ENCODE measurements at places on chromosomes 1 and 21.

- no peak for DNase-seq
These were observed 37.0 kb downstream of the VTCN1 start for GRCh38 chr1:117173691-117174090.

DNA sequence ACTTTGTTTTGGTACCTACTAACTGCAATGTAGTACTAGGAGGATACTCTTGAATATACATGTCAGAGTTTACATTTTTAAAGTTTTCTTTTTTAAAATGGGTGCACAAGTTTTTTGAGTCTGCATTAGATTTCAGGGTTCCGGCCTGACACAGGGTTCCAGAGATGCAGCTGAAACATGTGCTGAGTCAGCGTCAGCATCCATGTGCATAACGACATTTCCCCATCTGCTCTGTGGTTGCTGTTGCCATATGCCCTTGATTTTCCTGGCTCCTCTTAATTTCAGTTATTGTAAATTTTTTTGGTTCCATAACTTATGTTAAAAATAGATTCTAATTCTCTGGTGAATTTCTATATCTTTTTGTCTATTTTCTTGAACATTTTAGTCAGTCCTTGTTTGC lies 12.3 kb upstream of the METTL13 start:
- no peak for DNase-seq

- DNase-seq, result no peak
These were observed 33.5 kb upstream of the LAPTM5 start for GRCh38 chr1:30790850-30791778.

DNA sequence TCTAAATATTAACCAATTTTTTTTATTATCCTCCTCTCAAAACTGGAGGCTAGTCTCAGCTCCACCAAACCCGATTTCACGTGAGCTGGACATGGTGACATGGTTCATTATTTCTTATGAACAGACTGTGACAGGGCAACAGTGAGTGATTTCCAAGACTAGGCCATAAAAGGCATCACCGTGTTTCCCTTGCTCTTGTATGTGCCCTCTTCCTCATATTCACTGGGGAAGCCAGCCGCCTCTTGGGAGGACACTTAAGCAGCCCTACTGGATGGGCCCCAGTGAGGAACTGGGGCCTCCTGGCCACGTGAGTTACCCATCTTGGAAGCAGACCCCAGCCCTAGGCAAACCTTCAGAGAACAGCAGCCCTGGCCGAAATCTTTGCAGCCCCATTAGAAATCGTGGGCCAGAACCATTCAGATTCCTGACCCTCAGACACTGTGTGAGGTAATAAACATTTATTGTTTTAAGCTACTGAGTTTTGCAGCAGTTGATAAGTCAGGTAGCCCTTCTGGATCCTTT lies 105.0 kb downstream of the GALNT2 start:
- no peak for DNase-seq

DNA sequence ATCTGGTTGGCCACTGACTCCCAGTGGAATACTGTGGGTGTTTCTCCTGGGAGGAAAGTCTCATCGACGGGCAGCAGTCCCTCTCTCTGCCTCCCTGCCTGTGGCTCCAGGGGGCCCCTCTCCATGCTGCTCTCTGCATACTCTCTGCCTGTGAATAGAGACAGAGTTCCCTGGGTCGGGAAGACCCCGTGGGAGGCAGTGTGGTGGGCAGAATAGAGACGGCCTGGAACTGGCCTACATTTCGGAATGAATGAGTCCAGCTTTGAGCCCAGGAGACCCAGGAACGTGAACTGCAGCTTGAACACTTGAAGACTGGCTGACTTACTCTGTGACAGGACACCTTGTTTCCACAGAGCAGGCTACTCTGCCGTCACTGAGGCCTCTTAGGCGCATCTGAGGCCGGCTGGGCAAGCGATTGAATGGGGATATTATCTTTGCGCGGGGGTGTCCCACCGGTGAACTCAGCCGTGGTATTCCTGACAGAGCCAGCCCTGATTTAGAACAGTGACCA lies 64.0 kb downstream of the KIF21B start:
- DNase-seq, result no peak

DNA sequence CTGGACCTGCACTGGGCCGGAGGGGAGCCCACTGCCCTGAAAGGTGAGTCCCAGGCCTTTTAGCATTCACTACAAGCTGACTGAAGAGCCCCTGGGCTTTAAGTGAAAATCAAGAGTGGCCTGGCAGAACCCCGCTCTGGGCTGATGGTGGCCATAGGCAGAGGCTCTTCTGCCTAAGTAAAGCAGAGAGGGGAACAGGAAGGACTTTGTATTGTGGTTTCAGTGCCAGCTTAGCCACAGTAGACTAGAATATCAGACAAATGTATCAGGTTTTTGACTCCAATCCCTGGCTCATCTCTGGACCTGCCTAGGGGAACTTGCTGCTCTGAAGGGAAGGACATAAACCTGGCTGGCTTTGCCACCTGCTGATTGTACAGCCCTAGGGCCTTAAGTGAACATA lies 10.2 kb upstream of the HENMT1 start:
- no peak for DNase-seq

- peak; percentile 3 for DNase-seq
These were observed 255.8 kb upstream of the CACYBP start for GRCh38 chr1:174743654-174744561.

- no peak for DNase-seq
These were observed 143.1 kb downstream of the S1PR1 start for GRCh38 chr1:101379950-101380349.

DNA sequence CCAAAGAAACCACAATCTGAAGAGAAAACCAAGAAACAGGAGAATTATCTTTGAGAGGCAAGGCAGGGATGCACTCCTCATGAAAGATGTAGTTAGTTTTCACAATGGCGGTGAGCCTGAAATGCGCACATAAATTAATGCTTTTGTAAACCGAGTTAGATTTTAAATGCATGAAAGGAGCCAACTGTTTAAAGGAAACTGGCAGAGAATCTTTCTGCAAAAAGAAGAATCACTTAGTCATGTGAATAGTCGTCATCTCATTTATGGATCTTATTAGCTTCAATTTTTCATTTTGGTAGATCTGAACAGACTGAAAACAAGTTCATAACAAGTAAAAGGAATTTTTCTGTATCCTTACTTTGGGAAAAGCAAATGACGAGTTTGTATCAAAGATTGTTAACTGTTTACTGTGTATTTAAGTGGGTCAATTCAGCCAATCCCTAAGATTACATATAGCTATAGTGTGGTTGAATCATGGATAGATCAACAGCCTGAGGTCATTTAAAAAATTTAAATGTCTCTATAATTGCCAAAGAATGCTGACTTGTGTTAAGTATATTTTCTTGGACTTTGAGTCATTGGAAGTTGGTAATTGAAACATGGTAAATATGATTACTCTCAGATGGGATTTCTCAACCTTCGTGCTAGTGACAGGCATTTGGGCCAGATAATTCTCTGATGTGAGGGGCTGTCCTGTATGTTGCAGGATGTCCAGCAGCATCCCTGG lies 226.6 kb upstream of the KAZN start:
- no peak for DNase-seq

- no peak for DNase-seq
These were observed 23.2 kb downstream of the EDARADD start for GRCh38 chr1:236417336-236417735.

DNA sequence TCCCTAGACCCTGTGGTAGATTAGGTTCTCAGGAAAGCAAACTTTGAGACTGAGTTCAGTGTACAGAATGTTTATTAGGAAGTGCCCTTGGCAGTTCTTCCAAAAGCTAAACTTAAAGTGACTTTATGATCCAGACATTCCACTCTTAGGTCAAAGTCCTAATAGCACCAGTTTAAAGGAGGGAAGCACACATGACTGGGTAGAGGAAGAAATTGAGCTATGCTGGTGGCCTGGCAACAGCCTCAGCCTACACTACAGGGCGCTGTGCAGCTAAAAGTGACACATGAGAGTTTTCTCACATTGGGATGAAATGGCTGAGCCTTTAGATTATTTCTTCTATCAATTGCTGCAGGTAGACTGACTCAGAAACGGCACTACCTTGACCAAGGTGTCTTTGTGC lies 280.4 kb downstream of the BRINP2 start:
- no peak for DNase-seq

- no peak for DNase-seq
These were observed 8.9 kb upstream of the CELSR2 start for GRCh38 chr1:109240158-109241152.

DNA sequence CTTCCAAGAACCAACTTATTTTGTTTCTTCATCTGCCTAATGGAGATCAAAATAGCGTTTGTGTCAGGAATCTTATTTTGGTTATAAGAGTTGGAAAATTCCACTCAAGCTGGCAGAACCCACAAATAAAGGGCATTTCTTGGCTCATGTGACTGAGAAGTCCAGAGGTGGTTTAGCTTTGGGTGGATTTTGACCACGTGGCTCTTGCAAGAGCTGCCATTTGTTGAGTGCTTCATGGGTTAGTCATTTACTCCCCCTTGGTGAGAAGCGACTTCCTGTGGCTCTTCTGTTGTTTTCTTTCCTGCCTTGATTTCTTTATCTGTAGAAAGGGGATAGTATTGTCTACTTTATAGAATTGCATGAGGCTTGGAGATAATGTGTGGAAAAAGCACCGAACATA lies 9.5 kb upstream of the RNF186 start:
- no peak for DNase-seq

- no peak for DNase-seq
These were observed 258.3 kb downstream of the FAF1 start for GRCh38 chr1:50701706-50702317.

- DNase-seq, result no peak
These were observed 299.8 kb downstream of the DISC1 start for GRCh38 chr1:231926340-231926739.

DNA sequence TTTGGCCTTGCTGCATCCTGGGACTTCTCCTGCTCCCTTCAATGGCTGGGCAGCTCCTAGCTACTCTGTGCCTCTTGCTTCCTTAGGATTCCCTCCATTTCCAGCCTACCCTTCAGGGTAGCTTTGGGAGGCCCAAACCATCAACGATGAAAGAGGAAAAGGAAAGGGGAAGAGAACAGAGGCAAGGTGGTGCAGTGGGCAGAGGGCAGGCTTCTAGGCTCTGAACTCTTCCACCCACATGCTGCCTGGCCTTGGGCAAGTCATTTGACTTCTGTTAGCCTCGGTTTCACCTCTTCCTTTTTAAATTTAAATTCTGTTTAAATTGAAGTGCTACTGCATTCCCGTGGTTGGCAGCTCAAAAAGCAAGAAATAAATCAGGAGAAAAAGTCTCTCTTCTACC lies 5.7 kb upstream of the PPM1J start:
- DNase-seq, result no peak

- DNase-seq, result no peak
These were observed 42.0 kb downstream of the S1PR1 start for GRCh38 chr1:101278845-101279244.

GRCh38 chr1:101704895-101705294 lies 291.8 kb downstream of the OLFM3 start:
- no peak for DNase-seq

GRCh38 chr1:41245659-41246058 lies 3.6 kb upstream of the SCMH1 start:
- DNase-seq, result no peak

- DNase-seq, result no peak
These were observed 5.5 kb upstream of the CNTN2 start for GRCh38 chr1:205037539-205037938.

DNA sequence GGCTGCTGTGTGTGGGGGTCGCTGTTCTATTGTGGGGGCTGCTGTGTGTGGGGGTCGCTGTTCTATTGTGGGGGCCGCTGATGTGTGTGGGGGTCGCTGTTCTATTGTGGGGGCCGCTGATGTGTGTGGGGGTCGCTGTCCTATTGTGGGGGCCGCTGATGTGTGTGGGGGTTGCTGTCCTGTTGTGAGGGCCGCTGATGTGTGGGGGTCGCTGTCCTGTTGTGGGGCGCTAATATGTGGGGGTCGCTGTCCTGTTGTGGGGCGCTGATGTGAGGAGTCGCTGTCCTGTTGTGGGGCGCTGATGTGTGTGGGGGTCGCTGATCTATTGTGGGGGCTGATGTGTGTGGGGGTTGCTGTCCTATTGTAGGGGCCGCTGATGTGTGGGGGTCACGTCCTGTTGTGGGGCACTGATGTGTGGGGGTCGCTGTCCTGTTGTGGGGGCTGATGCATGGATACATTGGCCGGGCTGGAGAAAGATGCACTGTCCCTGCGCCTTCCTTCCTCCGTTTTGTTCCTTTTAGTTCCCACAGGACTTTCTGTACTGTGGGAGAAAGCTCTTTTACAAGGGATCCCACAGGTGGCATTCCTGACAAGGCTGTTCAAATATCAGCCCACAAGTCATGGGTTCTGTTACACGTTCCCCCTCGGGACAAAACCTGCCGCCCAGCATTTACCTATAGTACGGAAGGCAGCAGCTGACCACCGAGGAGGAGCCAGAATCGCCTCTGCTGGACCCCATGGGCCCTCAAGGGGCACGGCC lies 27.5 kb downstream of the SETD4 start:
- DNase-seq, result no peak

DNA sequence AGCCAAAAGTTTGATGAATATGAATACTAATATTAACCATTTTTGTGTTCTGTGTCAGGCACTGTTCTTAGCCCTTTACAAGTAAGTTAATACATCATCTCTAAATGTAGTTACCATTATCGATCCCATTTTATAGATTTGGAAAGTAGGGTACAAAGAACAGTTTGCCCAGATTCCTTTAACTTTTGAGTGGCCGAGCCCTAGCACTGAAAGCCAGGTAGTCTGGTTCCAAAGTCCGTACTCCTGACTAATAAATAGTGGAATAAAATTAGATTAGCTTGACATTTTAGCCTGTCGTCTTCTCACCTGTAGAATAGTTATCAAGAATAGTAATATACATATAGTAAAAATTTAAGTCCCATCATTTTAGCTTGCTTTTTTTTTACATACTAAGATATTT lies 70.6 kb downstream of the PTBP2 start:
- no peak for DNase-seq

DNA sequence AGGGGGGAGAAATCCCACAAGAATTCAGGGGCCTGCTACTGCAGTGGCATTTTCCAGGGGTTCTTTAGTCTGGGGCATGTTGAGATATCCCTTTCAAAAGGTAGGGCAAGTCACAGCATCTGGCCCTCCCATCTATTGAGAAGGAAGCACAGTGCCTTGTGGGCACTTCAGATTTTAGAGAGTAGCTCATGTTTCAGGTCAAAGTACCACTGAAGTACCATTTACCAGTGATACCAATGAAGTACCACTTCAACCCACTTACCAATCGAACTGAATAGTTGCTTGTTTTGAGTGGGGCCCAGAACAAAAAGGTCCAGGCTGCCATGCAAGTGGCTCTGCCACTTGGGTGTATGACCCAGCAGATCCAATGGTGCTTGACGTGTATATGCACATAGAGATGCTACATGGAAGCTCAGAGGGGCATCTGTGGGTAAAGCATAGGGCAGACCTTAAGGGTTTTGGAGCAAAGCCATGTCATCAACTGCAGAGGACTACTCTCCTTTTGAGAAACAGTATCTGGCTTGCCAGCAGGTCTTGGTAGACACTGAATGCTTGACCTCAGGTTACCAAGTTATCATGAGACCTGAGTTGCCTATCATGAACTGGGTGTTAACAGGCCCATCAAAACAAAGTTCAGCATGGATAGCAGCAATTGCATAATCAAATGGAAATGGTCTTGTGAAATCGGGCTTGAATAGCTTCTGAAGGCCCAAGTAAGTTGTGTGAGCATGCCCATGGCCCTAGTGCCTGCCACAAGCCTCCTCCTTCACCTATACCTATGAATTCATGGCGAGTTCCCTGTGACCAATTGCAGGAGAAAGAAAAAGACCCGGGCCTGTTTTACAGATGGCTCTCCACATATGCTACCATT lies 23.5 kb downstream of the PLA2G2D start:
- no peak for DNase-seq

Data from NCI-H1092 (cell line).